Stomach (tissue), 19 donors: ENCODE measurements at places on chromosomes 3 and 15.

DNA sequence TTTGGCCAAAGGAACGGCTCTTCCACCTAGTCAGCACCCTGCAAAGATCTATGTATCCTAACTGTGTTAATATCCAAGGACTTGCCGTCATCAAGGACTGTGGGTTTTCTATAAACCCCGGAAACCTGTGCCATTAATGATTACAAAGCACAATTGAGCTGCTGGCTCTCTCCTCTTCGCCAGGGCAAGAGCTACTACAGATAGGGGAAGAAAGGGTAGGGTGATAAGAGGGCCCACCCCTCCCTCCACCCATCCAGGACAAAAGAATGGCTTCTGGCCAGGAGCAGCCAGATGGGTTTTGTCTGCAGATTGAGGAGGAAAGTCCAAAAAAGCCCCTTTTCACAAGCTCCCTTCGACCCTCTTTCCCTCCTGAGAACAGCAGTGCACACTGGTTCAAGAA, 9.9 kb downstream of the RFT1 start:
- DNase-seq, result no peak

GRCh38 chr3:128784232-128784631, 58.2 kb downstream of the RAB7A start:
- no peak for DNase-seq

DNA sequence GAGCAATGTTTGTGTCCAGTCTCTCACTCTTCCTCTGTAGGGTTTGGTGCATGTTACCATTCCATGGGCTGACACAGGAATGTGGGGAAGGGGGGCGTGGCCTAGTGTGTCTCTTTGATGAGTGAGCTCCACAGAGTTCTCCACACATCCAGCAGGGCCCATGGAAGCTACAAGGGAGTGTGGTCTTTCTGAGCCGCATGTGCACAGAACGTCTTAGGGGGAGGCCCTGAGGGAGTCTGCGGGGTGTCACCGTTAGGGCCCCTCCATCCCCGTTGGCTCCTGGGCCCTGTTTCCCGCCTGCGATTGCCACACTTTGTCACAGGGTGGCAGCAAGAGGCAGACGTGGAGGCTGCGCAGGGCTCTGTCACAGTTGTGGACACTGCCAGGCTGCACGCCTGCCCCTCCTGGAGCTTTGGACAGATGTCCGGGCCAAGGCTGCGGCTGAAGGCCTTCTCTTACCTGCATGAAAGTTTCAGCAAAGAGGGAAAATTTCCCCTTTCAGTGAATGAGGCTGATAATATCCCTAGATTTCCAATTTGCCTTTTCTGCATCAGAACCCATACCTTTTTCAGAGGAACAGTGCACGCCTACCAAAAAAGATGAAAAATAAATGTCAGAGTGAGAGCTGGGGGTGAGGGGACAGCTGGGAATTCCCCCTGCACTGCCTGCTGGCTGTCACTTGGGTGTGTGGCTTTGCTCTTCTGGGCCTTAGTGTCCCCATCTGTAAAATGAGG, 24.3 kb downstream of the CACNA2D3 start:
- peak; percentile 72 for DNase-seq

GRCh38 chr3:69409831-69410230, 23.9 kb upstream of the FRMD4B start:
- DNase-seq, result no peak
